ENCODE measurements at places on chromosomes 4 and X.

- DNase-seq, result peak; percentile 7
Observed at GRCh38 chr4:1866189-1866661, 5.0 kb upstream of the NSD2 start.

GRCh38 chr4:174522183-174523024 is at the start of gene HPGD:
Gene HPGD (minus strand): TSS chr4:174522488. CDS start chr4:174522451, 37 bp downstream.
- DNase-seq, result peak; percentile 86

DNA sequence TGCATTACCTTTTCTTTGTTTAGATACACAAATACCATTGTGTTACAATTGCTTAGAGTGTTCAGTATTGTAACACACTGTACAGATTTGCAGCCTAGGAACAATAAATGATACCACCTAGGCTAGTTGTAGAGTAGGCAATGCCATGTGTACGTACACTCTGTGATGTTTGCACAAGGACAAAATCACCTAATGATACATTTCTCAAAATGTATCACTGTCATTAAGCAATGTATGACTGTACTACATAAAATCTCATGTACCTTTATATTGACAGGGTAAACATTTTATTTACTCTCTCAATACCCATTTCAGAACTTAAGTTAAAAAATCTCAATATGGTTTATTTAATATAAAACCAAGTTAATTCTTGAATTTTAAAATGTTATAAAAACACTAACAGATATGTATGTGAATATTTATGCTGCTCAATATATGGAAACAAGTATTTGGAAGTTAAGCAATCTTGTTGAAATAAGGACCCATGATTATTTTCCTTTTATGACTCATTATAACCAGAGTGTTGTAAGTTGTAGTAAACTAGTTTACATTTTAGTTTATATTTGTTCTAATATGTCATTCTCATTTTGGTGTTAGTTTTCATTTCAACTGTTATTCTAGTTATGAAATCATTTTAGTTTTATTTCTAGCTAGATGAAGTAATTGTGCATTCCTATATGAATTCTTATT is 409.2 kb downstream of the TLL1 start:
- DNase-seq, result no peak

DNA sequence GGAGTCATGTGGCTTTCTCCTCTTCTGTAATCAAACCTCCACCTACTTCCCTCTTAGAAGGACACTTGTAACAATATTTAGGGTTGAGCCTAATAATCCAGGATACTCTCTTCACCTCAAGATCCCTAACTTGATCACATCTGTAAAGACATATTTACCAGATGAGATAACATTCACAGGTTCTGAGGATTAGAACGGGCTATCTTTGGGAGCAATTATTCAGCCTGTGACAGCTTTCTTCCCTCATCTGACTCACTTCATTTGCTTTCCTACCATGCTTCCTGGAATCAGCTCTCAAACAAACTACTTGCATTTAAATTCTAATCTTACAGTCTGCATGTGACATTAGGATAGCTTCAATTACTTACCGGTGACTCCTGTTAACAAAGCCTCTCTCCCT is 133.5 kb upstream of the NDST3 start:
- peak; percentile 18 for DNase-seq

GRCh38 chr4:17597517-17597916 is 16.9 kb upstream of the MED28 start:
- DNase-seq, result peak; percentile 42

- DNase-seq, result no peak
Observed at GRCh38 chrX:25527156-25527555, 511.4 kb upstream of the ARX start.

- DNase-seq, result no peak
Observed at GRCh38 chr4:108533876-108534275, 86.5 kb upstream of the RPL34 start.

DNA sequence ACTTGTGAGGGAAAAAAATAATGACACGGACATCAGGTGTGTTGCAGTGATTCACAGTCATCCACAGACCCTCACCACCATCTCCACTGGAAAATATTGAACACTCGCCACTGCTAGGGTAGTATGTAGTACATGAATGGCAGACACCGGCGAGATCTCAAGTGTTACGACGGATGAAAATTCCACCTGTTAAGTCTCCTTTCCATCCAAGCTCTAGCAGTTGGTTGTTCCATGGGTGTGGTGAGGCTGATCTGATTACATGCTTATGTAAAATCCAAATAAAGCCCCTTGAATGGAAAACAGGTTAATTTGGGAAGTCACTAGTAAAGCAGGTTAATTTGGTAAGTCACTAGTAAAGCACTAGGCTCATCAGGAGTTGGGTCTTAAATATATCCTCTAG is 1.1 kb upstream of the ARMCX4 start:
- DNase-seq, result no peak

DNA sequence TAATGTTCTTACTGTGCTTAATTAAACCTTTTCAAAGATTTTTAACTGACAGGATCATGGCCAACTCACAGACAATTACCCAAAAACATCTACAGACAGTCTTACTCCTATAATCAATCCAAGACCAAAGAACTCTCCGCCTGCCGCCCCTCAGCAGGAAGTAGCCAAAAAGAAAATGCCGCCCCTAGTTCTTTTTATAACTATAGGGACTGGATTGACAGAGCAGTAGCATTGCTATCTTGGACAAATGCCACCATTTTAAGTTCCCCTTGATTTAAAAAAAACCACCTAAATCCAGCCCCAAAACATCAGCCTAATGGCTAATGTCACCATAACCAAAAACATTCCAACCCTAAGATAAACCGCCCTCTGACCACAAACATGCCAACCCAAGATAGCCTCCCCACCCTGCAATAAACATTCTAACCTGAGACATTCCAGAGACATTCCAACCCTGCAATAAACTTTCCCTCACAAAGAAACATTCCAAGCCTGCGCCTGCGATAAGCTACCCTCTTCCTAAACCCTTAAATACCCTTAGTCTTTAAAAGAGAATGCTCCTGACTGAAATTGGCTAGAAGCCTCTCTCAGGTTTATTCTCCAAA is 77.0 kb downstream of the COQ2 start:
- DNase-seq, result peak; percentile 22

- no peak for DNase-seq
Observed at GRCh38 chr4:99457676-99458075, 22.5 kb upstream of the ADH7 start.

GRCh38 chrX:38596939-38597338 is 35.6 kb downstream of the TSPAN7 start:
- no peak for DNase-seq

- DNase-seq, result no peak
Observed at GRCh38 chrX:94751611-94752010, 1077.6 kb downstream of the FAM133A start.

DNA sequence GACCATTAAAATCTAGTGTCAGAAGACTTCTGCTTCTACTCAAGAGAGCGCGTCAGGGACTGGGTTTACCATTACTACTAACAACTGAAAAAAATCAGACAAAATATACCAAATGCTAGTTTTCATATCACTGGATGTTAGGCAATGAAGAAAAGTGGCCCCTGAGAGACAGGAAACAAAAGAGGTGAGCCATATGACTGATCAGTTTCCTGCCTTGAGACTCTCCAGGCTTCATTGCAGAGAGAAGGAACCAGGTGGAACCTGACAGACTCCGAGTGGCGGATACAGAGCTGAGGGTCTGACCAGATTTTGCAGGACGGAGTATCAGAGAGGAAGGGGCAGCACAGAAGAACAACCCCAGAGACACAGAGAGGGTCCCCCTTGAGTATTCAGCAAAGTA is 86.3 kb downstream of the C4orf51 start:
- no peak for DNase-seq

GRCh38 chrX:307261-308111 is 11.1 kb downstream of the GTPBP6 start:
- no peak for DNase-seq

GRCh38 chrX:40460926-40461325 is 119.8 kb upstream of the ATP6AP2 start:
- no peak for DNase-seq

- no peak for DNase-seq
Observed at GRCh38 chr4:64399313-64400109, 9.7 kb downstream of the TECRL start.

- no peak for DNase-seq
Observed at GRCh38 chr4:38152721-38153386, 192.7 kb downstream of the PTTG2 start.

GRCh38 chr4:94228493-94229216 is 21.0 kb downstream of the SMARCAD1 start:
- no peak for DNase-seq

DNA sequence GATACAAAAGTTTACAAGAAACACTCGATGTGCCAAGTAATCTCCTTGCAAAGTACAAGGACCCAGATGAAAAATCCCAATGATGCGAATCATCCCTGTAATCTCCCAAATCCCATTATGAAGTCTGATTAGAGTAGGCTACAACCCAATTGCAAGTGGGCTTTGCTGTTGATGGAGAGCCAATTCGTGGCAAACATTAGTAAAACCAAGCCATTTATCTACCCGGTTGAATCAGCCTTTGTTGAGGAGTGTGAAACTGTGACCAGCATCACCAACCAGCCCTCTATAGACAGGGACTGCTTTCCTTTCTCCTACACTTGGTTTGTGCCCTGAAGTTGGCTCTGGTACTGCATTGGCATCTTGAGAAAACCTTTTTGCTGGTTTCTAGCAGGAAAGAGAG is 1.2 kb upstream of the PRPS2 start:
- DNase-seq, result no peak

DNA sequence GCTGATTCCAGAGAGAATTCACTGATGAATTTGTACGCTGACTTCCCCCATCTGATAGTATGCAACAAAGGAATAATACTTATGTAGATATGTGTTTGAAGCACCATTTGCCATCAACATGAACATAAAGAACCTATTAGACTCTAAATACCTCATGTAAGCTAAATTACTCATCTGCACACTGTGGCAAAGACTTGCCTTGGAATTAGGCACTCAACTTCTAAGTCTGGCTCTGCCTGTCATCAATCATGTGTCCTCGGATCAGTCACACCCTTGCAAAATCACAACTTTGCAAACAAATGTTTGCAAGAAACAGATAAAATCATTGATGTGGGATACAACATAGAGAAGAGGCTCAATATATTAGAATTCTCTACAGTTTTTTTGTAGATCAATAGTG is 169.9 kb upstream of the LDB2 start:
- DNase-seq, result no peak

DNA sequence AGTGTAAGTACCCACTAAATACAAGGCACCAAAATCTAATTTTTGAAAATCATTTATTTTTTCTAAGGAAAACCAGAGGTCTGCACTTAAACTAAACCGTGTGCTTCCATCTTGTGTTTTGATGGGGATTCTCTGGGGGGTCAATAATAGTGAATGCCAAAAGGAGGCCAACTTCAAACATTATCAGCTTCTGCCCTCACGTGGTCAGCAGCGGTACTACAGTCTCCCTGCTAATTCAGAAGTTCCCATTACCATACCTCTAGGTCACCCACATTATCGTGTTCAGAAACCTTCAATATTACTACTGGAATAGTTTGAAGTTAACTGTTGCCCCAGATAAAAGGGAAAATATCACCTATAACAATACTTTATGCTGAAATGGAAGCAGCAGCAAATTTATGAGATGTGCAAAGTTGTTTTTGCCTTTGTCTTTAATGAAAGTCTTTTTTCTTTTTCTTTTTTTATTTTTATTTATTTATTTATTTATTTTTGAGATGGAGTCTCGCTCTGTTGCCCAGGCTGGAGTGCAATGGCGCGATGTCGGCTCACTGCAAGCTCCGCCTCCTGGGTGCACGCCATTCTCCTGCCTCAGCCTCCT is 17.3 kb downstream of the CTPS2 start:
- DNase-seq, result peak; percentile 77

GRCh38 chrX:114519524-114519923 is 64.4 kb upstream of the HTR2C start:
- DNase-seq, result no peak

DNA sequence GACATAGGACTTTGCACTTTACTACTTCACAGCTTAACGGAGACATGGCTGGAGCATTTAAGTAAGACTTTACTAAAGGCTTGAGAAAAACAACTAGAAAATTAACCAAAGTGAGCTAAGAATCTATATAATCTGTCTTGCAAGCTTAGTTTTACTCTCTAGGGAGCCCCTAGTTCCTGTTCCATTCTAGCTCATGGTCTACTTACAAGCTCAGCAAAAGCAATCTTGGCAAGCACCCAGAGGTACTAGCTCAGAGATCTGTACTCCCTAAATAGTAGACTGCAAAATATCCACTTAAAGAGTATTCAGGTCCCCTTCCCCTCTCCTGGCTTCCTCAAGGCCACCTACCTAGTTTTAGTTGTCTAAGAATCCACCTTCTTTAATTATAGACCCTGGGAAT is 469.0 kb downstream of the IDS start:
- no peak for DNase-seq

GRCh38 chrX:28391528-28391927 is 195.7 kb upstream of the IL1RAPL1 start:
- no peak for DNase-seq

- no peak for DNase-seq
Observed at GRCh38 chr4:121938282-121939092, 13.4 kb downstream of the TRPC3 start.

- DNase-seq, result no peak
Observed at GRCh38 chrX:103498786-103499185, 20.5 kb downstream of the RAB40A start.

DNA sequence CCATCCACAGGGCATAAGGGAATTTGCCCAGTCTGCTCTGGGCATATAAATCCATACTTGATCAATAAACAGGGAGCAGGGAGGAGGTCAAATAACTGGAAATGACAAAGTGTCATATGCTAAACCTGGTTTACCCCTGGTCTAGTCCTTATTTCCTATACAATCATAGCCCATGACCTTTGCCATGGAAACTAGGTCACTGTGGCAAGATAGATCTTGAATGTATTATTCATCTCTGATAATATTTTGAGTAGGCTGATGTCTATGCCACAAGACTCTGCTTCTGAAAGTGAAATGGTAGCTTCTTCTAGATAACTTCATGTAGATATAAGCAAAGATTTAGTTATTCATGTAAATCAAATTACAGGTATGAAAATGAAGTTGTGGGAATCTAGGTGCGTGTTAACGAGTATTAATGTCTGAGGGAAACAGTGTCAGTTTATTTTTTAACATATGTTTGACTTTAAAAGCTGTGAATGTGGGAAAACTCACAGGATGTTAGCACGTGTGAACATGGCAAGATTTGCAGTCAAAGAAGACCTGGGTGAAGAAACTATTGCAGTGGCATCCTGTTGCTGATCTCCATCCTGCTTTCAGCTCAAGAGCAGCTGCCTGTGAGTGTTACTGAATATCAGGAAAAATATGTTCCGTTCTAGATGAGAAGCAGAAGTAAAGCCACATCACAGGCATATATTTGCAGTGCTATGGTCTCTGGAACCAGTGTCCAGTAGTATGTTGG is 81.8 kb upstream of the NDP start:
- no peak for DNase-seq
